Naive B cell (primary cell): ENCODE measurements at places on chromosomes 6 and 20.

DNA sequence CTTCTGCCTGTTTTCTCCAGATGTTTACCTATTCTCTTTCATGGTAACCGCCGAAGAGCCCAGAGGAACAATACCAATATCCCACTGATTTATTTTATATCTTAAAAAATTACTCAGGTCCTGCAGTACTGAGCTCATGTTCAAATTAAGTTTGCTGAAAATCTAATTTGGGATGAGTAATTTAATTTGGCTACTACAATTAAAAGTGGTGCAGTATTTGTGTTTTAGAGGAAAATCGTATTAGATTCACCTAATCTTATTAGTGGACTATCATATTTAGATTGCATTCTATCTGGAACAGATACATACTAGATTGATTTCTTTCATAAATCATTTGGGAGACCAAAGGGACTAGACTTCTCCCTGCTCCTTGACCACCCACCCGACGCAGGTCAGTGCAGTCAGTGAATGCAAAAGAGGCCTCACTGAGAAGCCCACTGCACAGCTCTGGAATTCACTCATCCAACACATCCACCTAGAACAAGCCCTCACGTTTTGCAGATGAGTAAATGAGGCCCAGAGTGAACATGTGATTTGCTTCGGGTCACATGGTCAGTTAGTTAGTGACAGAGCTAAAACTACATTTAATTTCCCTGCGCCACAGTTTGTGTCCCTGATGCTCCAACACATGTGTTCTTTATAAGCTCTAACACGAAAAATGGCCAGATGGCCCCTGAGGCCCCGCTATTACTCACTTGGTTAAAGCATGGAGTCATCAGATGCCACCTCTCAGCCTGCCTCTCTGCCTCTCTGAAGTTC lies 101.8 kb downstream of the TRERF1 start:
- no peak for DNase-seq

- no peak for DNase-seq
These were observed 37.4 kb downstream of the PLAGL1 start for GRCh38 chr6:143970456-143971218.

DNA sequence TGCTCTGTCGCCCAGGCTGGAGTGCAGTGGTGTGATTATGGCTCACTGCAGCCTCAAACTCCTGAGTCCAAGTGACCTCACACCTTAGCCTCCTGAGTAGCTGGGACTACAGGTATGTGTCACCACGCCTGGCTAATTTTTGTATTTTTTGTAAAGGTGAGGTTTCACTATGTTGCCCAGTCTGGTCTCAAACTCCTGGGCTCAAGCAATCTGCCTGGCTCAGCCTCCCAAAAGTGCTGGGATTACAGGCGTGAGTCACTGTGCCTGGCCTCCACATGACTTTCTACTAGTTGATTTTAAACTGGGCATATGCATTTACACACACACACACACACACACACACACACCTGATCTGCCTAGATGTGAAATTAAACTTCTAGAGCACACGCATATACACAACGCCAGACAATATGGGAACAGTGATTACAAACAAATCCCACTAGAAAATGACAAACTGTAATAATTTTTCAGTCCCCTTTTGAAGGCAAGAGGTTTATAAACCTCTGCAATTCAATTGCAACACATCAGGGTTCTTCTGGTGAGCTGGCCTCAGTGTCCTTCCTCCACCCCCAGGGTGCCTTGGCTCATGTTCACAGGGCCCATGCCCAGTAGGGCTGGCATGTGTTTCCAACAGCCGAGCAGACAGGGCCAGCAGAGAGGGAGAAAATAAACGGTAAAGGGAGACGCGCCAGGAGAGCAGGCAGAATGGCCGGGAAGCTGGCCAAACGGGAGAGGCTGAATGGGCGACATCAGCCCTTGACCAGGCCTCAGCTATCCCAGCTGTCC lies 31.2 kb downstream of the PARD6B start:
- DNase-seq, result no peak

GRCh38 chr6:84512391-84512790 lies 252.0 kb downstream of the TBX18 start:
- no peak for DNase-seq

DNA sequence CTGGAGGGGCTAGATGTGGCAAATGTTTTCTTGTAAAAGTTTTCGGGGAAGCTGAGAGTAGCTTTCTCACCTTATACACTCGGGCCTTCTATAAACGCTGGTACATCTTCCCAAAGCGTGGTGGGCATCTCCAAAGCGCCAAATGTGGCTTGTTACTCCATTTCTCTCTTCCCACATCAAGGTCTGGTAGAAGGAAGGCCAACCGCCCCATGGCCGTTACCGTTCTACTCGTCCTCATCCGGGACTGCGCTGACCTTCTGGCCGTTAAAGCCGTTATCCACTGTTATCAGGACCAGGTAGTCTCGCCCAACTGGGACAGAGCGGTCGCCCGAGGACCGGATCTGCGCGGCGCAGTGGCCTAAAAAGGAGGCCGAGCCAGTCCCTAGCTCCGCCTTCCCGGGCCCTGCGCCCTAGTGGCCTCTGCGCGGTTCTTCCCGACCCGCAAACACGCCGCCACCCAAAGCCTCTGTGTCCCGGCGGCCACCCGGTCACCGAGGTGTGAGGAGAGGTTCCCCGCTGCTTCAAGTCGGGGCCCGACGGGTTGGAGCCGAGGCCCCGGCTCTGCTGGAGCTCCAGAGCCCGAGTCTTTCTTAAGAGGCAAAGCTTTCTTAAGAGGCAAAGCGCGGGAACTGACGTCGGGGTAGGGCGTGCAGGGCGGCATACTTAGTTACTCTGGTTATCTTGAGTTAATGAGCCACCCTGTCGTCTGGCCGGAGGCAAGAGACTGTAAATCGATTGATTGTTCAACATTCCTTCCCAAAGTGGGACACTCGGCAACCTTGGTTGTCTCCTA lies 90.5 kb downstream of the GPX5 start:
- no peak for DNase-seq

- DNase-seq, result no peak
These were observed 8.5 kb downstream of the TRAM2 start for GRCh38 chr6:52568320-52568719.
